ENCODE measurements at places on chromosomes 2 and 18.

DNA sequence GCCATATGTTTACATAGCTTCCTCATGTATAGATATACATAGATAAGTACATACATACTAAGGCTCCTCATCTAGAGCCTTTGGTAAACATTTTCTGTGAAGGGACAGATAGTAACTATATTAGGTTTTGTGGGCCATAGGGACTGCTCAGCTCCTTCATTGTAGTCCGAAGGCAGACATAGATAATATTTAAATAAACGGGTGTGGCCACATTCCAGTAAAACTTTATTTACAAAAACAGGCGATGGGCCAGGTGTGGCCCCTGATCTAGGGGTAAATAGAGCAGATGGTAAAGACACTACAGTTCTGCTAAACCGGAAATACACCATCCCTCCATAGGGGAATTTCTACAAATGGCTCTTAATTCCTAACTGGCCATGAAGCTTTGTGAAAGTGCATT lies 7.3 kb downstream of the COQ10B start:
- no peak for DNase-seq

GRCh38 chr18:46424898-46425297 lies 232.1 kb downstream of the LOXHD1 start:
- DNase-seq = no peak

DNA sequence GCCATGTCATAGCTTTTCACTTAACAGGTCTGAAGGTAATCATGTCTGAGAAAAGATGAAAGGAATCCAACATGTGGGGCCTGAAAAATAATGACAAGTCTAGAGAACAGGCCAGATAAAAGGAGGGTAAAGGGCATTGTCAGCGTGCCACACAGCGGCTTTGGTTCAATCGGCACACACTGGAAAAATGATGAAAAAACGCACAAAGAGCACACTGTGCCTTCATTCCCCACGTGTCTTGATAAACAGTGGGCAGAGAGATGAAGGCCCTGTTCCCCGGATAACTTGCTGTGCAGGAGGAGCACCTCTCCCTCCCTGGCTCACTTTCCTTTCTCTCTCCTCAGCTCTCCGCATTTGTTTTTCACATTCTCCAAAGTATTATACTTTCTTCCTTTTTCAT lies 766.3 kb downstream of the TDRD15 start:
- no peak for DNase-seq

GRCh38 chr2:187991389-187991788 lies 300.3 kb upstream of the GULP1 start:
- DNase-seq = no peak

DNA sequence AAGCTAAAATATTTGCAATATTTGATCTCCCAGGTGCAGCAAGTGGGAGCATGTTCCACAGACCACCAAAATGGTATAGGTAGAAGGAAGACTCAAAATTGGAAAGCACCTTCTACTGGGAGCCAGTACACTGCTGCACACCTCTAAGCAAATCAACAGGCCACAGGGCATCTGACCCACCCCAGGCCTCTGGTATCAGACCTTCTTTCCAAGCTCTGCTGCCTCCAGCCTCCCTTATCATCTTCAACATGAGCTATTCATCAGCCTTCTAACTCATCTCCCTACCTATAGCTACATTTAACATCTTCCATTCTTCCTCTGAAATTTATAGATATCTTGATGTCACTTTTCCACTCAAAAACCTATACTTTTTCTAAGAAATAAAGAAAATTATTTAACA lies 294.8 kb downstream of the ZEB2 start:
- no peak for DNase-seq

DNA sequence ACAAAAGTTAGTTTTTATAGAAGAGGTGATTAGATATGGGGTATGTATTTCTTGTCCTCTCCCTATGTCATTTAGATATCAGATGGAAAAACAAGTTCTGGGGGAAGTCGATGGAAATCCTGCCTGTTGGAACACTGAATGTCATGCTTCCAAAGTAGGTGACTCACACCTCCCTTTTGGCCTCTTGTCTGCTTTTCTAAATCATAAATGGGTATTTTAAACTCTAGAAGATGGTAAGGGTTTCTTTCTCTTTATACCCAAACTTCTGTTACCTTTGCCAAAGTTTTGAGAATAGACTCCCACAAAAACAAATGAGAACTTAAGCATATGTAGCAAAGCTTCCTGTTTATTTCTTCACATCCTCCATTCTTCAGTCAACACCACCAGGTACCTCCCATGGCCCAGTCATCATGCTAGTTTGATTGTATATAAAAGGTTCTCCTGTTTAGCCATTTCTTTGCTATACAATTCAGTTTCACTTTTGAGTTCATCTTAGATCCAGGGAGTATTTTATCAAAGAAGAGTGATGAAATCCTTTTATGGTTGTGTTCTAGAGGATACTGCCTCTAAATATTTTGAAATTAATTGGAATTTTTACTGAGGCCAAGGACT lies 63.9 kb downstream of the PRKRA start:
- no peak for DNase-seq

GRCh38 chr2:47897883-47898731 lies 8.2 kb downstream of the FBXO11 start:
- DNase-seq = no peak

- no peak for DNase-seq
Observed at GRCh38 chr2:109435901-109436598, 177.7 kb downstream of the SEPTIN10 start.

DNA sequence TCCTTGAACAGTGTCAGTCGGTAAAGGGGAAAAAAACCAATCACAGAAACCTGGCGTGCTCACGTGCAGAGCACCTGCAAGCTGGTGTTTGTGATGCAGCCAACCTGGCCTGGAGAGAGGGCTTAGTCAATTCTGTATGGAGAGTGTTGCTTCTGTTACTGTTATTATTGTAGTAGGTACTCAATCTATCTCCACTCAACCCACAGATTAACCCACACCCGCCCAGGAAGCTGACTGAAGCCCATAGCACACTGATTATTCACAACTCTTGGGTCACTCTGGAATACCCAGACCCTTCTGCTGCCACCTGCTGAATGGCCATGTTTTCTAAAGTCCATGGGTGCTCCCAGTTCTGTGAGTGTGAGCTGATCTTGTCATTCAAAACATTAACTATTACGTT lies 53.9 kb downstream of the TNFRSF11A start:
- DNase-seq = no peak

DNA sequence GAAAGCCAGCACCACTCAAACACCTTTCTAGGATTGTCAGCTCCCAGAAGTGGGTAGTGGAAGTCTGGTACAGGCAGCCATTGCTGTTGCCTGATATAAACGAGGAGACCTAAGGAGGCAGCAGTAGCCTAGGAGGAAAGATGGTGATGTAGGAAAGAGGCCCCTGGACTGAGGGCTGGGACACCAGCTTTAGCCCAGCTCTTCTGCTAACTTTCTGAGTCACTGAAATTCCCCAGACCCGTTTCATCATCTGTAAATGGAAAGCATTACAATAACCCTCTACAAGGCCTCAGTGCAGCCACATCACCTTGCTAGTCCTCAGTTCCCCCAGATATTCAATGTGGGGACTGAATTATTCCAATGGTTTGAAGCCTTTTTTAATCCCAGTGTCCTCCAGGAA lies 336.5 kb downstream of the TNS1 start:
- DNase-seq = no peak

GRCh38 chr2:9003366-9003615 lies 193 bp downstream of the MBOAT2 start:
- no peak for DNase-seq

DNA sequence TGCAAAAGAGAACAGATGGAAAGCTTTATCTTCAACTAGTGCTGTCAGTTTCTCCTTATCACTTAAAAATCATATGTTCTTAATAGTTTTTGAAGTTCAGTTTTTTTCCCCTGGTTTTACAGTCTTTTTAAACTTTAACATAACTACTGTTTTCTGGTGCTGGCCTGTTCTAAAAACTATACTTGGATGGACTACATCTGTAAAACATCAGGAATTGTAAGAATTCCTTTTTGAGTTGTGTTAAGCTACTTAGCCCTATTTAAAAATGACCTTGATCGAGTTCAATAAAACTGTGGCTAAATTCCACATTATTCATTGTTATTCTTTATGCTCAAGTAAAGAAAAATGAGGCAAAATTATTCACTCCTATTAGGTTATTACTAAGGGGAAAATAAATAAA lies 397.7 kb downstream of the NUP35 start:
- no peak for DNase-seq

GRCh38 chr2:60808330-60808801 lies 52.3 kb downstream of the PAPOLG start:
- no peak for DNase-seq

- no peak for DNase-seq
Observed at GRCh38 chr2:100040906-100041305, 101.5 kb downstream of the AFF3 start.

- no peak for DNase-seq
Observed at GRCh38 chr18:48488388-48488850, 50.4 kb upstream of the CTIF start.

Measured in stimulated activated CD4-positive, alpha-beta T cell treated with anti-CD3 and anti-CD28 coated beads, Interleukin-2, amount 100 ng/mL, for 4 hours (primary cell).